PC-9 (cell line): ENCODE measurements at places on chromosomes 12 and 14.

DNA sequence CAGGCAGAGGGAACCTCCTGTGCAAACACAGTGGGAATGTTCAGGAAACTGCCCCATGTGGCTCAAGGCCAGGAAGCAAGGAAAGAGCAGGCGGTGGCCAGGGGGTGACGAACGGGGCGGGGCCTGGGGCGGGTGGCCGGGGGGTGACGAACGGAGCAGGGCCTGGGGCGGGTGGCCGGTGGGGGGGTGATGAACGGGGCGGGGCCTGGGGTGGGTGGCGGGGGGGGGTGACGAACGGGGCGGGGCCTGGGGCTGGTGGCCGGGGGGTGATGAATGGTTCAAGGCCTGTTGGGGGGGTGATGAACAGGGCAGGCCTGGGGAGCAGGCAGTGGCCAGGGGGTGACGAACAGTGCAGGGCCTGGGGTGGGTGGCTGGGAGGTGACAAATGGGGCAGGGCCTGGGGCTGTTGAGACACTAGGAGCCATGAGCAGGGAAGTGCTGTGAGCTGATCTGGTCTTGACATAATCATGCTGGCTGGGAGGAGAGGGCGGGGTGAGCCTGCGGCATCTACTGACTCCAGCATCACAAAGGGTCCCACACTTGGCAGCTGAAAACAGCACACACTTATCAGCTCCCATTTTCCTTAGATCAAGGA lies 62.7 kb upstream of the FBRSL1 start:
- DNase-seq, result no peak

DNA sequence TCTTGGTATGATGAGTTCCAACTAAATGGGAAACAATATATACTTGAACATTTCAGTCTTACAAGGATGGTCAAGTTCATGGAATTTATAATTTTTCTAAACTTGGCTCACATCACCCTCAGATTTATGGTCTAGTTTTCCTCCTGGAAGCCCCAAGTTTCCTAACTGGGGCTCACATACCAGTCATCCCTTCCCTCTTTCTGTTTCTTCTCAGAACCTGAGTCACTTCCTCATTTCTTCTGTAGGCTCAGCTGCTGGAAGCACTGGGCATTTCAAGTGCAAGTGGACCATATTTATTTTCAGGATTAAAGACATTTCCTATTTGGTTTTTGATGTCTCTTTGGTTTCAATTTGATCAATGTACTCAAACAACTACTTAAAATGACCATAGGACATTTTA lies 55.4 kb downstream of the GRIP1 start:
- no peak for DNase-seq

DNA sequence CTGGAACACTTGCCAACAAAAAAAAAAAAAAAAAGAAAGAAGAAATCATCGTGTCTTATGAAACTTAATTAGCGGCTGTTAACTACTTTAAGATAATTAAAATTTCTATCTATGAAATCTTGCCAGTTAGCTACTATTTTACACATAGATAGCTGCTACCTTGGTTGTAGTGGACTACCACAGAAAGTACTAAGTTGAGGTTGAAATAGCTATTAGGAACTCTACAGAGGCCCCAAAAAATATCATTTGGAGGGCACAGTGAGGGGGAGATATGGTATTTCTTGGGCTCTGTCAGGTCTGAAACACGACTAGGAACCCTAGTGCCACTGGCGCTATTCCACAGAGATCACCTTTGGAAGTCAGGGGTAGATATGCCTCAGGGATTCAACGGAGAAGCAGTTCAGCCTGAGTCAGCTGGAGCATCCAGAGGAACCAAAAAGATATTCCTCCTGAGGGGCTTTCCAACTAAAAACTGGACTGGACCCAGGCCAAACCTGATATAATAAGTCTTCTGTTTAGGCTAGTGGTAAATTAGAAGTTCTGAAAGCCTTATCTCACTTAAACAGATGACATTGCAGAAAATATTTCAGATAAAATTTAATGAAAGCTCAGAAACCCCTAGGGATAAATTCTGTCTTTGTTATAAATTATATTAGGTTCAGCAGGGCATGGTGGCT lies 126.1 kb downstream of the EPS8 start:
- no peak for DNase-seq

DNA sequence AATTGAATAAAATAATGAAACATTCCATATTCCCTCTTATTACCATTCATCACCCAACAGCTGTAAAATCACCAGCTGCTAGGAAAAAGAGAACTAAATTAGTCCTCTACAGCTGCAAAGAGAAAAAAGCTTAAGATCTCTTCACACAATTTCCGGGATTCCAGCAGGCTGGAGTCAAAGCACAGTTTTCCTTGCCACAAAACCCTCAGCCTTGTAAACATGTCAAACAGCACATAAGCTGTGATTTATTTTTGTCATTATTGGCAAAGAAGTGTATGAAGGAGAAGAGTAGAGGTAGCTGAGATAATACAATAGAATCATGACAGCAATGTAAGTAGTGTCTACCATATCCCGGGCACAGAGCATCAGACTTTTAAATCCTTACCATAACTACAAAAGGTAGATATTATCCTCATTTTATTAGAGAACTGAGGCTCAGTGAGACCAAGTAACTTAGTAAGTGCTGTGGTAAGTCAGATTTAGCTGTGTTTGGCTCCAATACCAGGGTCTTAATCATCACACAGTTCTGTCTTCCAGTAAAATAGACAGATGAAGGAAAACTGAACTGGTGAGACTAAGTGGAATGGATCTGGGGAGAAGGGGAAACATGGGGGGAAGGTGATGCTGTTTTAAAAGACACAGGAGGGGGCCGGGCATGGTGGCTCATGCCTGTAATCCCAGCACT lies 57.3 kb downstream of the NTN4 start:
- DNase-seq, result no peak

- DNase-seq, result peak; percentile 56
Measured at GRCh38 chr12:10140001-10140400, 10.0 kb upstream of the CLEC7A start.

GRCh38 chr12:92149563-92149962 lies 3.9 kb upstream of the BTG1 start:
- DNase-seq, result no peak

DNA sequence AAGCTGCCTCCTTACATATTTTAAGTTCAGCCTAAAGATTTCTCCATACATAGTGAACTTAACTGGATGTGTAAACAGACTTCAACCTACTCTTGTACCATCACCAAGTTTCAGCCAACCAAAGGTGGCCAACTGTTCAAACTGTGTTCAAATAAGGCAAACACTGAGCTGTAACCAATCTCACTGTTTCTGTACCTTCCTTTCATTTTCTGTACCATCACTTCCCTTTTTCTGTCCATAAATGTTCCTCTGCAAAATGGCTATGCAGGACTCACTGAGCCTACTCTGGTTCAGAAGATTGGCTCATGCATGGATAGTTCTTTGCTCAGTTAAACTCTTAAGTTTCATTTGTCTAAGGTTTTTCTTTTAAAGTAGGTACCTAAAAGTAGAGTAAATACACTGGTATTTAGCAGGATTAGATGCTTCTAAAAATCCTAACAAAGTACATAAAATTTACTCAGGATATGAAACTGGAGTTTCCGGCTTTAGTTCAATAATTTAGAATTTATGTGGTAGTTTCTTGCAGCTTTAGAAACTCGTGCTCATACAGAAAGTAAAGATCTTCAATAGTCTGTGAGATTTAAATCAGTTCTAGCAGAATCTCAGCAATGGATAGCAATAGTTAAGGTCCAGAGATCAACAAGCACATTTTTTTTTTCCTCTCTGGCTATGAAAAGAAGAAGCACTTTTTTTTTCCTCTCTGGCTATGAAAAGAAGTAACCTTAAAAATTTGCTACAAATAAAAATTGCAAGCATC lies 282.0 kb upstream of the PPFIA2 start:
- no peak for DNase-seq

GRCh38 chr12:78407722-78408121 lies 456.9 kb upstream of the SYT1 start:
- no peak for DNase-seq

- no peak for DNase-seq
Measured at GRCh38 chr12:49552014-49552413, 13.2 kb downstream of the KCNH3 start.

DNA sequence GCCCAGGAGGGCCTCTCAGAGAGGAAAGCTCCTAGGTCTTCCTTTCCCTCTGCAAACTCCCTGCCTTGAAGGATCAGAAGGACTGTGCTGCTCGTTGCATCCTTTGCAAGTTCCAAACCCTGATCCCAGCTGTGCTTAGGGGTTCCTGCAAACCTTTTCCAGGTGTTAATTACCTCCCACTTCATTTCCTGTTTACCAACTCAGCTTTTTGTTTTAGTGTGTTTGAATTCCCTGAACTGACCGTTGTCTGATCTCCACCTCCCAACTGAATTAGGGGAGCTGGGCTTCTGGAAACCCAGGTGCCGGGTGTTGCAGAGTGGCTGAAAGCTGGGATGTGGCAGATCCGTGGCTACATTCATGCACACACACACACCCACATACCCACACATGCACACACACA lies 20.6 kb upstream of the BDKRB1 start:
- no peak for DNase-seq

- DNase-seq, result no peak
Measured at GRCh38 chr14:73057944-73058223, 450 bp upstream of the RBM25 start.

- no peak for DNase-seq
Measured at GRCh38 chr12:128033473-128033872, 233.5 kb upstream of the TMEM132C start.

DNA sequence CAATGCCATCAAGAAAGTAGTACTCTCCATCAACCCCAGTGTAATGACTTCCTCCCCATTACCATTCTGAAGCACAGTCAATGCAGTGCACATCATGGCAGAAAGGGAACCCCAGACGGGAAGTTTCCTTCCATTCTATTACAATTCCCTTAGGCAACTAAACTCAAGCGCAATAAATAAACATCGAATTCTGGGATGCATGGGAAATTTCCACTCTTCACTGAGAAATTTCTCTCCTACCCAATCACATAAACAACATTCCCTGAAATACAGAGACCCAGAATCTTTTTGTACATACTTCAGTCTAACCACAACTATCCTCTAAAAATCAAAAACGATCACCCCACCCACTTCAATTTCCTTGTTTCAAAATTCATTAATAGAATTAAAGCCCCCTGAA lies 20.0 kb downstream of the SARNP start:
- DNase-seq, result no peak

- DNase-seq, result no peak
Measured at GRCh38 chr12:46981622-46982021, 97.8 kb upstream of the PCED1B start.

GRCh38 chr12:99975321-99975720 lies 9.4 kb downstream of the ANKS1B start:
- DNase-seq, result no peak
